ENCODE measurements at places on chromosomes 6 and 20.
A peak's percentile ranks its signal among the peaks of the same experiment; 100 is the strongest.

DNA sequence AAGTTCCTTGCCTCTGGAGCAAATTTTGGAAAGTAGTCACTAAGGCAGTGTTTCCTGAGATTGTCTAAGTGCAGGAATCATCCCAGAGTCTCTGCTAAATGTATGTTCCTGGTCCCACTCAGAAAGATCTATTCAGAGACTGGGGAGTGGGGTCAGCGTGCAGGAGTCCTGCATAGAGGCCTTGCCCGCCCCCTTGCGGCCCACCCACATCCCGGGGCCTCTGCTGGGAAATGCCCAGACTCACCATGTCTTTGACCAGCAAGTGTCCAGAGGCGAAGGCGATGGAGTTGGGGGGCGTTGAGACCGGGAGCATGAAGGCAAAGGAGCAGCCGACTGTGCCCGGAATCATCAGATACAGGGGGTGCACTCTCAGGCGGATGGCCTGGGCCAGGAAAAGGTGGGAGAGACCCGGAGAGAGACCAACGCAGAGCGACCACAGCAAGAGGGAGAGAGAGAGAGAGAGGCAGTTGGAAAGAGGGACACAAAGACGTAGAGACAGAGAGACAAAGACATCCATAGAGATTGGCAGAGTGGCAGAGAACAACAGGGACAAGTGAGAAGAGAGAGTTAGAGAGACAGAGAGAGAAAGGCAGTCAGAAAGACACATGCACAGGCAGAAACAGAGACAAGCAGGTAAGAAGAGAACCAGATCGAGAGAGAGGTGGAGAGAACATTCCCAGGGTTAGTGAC, 12.9 kb upstream of the OCSTAMP start:
- DNase-seq = no peak

DNA sequence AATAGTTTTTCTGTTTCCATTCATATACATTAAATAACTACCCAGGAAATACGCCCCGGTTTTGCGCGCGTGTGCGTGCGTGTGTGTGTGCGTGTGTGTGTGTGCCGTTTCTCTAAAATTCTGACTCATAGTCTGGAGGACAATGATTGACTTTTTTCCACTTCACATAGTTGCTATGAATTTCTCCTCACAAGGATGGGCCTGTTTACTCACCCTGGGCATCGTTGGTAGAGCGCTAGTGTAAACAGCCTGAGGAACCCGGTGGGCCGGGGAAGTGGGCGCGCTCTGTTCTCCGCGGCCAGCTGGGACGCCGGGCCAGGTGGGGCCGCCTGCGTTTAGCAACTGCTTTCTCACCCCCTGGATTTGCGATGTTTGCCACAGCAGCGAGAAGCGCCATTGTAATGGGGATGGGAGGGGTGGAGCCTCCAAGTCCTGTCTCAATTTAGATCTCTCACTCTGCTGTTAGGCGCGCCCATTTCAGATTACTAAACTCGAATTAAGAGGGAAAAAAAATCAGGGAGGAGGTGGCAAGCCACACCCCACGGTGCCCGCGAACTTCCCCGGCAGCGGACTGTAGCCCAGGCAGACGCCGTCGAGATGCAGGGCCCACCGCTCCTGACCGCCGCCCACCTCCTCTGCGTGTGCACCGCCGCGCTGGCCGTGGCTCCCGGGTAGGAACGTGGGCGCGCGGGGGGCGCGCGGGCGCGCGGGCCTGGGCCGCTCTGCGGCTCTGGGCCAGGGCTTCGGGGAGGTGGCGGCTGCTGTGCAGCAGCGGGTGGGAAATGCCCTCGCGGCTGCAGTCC, at the start of gene CD109:
CD109 (plus strand) TSS at position 585 of the 803 bp plus-strand sequence; CDS start at position 598, 13 bp downstream.
- DNase-seq = peak; percentile 63

GRCh38 chr6:23365732-23366131, 760.3 kb upstream of the NRSN1 start:
- DNase-seq = no peak

DNA sequence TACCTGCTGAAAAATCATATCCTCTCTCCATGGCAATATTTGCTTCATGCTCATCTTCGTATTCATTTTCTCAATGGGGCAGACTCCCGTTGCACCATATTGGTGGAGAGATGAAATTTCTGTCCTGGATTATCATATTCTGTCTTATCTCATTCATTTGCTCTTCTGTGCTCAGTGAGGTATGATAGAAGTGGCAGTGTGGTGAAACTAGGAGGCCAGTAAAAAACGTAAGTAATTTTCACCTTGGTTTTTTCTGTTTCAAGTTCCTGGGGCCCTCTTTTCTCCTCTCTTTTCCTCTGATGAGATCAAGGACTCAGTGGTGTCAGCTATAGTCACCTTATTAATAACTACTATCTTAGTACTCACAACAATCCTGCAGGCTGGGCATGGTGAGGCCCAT, 182.5 kb upstream of the HDAC2 start:
- no peak for DNase-seq

DNA sequence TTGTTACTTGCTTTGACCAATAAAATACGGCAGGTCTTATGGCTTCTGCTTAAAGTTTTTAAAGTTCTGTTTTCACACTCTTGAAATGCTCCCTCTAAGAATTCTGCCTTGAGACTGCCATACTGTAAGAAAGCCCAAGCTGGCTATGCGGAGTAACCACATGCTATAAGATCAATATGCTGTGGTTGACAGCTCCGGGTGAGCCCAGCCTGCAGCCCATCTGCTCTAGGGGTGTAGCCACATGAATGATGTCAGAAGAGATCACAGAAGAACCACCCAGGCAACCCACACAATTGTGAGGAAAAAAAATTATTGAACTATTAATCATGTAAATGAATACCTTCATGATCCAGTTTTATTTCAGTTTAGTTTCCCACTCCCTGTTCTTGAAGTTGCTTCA, 26.1 kb upstream of the SH3BGRL2 start:
- no peak for DNase-seq

- DNase-seq = no peak
Observed at GRCh38 chr6:107266563-107266962, 151.2 kb upstream of the BEND3 start.

GRCh38 chr6:6331946-6332601, 11.6 kb upstream of the F13A1 start:
- DNase-seq = no peak

DNA sequence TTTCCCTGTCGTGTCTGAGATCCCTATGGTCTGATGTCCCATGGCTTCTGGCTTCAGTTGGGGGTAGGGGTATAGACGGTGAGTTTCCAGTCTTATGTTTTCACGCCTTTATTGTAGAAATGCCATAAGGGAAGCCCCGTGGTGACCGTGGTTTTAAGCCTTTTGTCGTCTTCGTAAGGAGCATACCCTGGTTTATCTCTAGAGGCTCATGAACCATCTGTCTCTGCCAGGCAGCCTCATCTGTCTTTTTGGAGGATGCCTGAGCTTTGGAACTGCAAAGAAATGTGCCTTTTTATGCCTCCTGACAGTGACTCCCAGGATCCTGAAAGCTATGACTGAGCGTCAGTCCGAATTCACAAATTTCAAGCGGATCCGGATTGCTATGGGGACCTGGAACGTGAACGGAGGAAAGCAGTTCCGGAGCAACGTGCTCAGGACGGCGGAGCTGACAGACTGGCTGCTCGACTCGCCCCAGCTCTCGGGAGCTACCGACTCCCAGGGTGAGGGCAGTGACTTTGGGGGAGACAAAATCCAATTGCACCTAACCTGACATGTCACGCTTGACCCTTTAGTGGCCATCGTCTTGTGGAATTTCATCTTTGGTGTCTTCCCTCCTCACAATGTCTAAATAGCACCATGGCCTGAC, 84.6 kb downstream of the SYNJ2 start:
- no peak for DNase-seq

DNA sequence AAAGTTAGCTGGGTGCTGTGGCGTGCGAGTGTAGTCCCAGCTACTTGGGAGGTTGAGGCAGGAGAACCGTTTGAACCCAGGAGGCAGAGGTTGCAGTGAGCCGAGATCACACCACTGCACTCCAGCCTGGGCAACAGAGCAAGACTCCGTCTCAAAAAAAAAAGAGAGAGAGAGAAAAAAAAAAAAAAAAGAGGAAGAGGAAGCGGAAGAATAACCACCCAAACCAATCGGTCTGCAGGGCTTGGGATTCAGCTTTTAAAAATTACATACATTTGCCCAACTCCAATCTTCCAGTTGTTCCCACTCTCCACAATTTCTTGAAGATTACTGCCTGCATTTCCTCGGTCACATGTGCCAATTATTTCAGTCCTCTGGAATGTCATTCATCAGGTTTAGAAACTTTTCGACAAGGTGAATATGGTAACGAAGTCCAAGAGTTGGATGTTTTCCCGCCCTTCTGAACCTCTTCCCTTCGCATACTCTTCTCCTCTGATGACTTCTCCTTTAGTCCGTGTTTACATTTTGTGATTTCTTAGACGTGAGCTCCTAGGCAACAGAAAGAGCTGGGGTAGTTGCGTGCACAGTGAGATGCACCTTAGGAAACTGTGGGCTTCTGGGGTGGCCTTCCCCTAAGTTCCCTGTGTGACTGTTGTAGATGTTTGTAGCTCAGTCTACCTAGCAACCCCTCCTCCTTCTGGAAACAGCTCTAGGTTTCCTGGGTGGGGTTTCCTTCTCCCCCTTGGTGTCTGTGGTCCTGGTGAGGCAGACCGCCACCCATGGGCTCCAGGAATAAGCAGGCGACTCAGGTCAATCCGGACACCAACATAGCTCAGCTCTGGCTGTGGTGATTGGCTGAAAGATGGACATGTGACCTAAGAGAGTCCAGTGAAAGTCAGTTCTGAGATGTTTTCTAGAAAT, 63.0 kb upstream of the NCOA3 start:
- DNase-seq = no peak

DNA sequence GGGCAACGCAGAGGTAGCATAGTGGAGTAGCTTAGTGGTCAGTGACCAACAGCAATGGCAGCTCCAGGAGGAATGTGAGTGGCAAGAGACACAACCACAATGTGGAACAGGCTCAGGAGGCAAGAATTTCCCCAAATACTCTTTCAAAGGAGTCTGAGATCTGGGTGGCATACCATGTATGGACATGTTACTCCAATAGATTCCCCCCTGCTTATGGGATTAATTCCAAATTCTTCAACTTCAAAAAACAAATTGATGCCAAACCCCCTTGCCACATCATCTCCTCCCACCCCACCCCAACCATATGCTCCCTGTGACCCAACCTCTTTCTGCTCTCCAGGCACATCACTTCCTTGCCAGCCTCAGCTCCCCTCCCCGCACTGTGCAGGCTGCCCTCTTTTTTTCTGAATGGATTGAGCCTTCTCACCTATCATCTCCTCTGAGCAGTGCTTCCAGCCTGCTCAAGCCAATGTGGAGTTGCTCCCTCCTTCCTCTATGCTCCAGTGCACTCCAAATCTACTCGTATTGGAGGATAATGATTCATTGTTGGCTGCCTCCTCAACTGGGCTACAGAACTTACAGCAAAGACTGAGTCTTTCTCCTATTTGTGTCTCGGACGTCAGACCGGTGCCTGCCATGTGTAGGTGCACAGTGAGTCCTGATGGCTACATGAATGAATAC, 93.0 kb upstream of the CEP85L start:
- no peak for DNase-seq

GRCh38 chr20:45283551-45284057, 23.0 kb upstream of the RBPJL start:
- DNase-seq = no peak

DNA sequence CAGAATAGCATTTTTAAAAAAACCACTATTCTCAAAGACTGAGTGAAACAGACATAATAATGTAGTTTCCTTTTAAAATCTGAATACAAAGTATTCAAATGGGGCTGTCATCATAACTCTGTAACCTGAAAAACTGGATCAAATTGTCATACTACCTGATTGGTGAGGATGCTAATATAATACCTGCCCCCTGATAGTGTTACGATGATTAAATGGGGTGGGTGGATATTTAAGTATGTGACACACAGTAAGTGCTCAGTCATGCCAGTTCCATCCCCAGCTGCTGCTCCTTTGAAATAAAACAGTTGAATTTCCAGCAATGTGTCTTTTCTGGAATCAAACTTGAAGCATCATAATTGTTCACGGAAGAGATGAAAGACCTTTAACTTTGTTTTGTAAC, 8.9 kb downstream of the HTR1B start:
- no peak for DNase-seq

Measured in stimulated activated CD4-positive, alpha-beta T cell treated with anti-CD3 and anti-CD28 coated beads, TNF-alpha, amount 100 ng/mL, for 48 hours (primary cell).